ENCODE measurements at places on chromosomes 7 and 10.
A peak's percentile ranks its signal among the peaks of the same experiment; 100 is the strongest.

GRCh38 chr10:88082806-88083596 is 219.6 kb downstream of the PTEN start:
- peaks cover 7% of the 10 kb centered on the region for H3K4me1 ChIP-seq
- H3K27ac ChIP-seq = no peak overlapping the region
- peak; percentile 31 for DNase-seq
- H3K4me3 ChIP-seq = no peak overlapping the region
- no peaks in the 10 kb centered on the region for H3K27me3 ChIP-seq

GRCh38 chr7:110870926-110871325 is 220.0 kb upstream of the LRRN3 start:
- no peaks in the 10 kb centered on the region for H3K27me3 ChIP-seq
- H3K4me1 ChIP-seq = no peaks in the 10 kb centered on the region
- no peak for DNase-seq
- no peak overlapping the region for H3K27ac ChIP-seq
- H3K36me3 ChIP-seq = no peaks in the 10 kb centered on the region

GRCh38 chr10:120744040-120744439 is 107.1 kb upstream of the WDR11 start:
- no peak overlapping the region for H3K4me3 ChIP-seq
- H3K27me3 ChIP-seq = no peaks in the 10 kb centered on the region
- H3K27ac ChIP-seq = no peak overlapping the region
- H3K36me3 ChIP-seq = no peaks in the 10 kb centered on the region

GRCh38 chr7:31261341-31261740 is 79.2 kb downstream of the NEUROD6 start:
- H3K27ac ChIP-seq = no peak overlapping the region
- DNase-seq = no peak
- no peak overlapping the region for H3K4me3 ChIP-seq

- no peaks in the 10 kb centered on the region for H3K36me3 ChIP-seq
- peaks cover 7% of the 10 kb centered on the region for H3K4me1 ChIP-seq
- no peak overlapping the region for H3K4me3 ChIP-seq
- H3K27me3 ChIP-seq = no peaks in the 10 kb centered on the region
- DNase-seq = no peak
Observed at GRCh38 chr10:31769564-31769963, 159.1 kb downstream of the ARHGAP12 start.

DNA sequence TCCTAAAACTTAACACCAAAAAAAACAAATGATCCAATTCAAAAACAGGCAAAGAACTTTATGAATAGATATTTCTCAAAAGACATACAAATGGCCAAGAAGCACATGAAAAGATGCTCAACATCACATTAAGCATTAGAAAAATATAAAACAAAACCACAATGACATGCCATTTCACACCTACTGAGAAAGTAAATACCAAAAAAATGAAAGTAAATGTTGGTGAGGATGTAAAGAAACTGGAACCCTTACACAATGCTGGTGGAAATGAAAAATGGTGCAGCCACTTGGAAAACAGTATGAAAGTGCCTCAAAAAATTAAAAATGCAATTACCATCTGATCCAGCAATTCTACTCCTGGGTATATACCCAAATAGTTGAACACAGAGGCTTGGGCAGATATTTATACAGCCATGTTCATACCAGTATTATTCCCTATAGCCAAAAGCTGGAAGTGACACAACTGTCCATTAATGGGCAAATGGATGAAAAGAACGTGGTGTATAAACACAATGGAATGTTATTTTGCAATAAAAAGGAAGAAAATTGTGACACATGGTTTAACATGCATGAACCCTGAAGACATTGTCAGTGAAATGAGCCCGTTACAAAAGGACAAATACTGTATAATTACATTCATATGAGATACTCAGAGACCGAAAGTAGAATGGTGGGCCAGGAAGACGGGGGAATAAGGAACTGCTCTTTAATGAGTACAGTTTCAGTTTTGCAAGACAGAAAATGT is 89.0 kb downstream of the JMJD1C start:
- DNase-seq = no peak
- no peak overlapping the region for H3K27ac ChIP-seq
- H3K4me1 ChIP-seq = peaks cover 7% of the 10 kb centered on the region
- no peaks in the 10 kb centered on the region for H3K27me3 ChIP-seq
- peaks cover 28% of the 10 kb centered on the region for H3K36me3 ChIP-seq

DNA sequence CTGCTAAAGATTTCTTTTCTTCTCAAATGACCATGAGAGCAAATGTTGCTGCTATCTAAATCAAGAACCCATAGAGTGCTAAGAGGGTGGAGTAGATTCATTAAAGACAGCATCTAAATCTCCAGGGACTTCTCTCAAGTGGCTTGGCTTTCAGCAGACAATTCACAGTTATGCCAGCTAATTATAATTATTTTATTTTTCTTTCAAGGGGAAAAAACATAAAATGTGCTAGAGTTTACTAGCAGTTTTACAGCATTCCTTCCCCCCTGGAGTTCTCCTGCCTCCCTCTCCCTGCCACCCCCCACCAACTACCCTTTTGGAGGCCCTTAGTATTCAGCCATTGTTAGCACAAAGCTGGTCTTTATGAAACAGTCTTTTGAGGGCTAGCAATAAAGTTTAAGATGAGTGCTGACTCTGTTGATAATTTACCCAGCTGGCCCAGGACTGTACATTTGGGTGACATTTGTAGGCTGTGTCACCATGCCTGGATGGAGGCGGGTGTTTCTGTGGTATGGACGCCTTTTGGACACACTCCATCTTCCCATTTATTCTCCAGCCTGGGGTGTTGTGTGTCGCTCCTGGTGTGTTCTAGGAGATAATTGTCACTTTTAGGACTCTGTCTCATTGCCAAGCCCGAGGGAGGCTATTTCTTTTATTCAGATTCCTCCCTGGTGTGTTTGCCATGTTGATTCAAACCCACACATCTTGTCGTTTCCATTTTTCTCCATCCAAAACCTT is 160.2 kb downstream of the CREB5 start:
- peaks cover 31% of the 10 kb centered on the region for H3K4me1 ChIP-seq
- DNase-seq = peak; percentile 45
- H3K27me3 ChIP-seq = no peaks in the 10 kb centered on the region
- H3K36me3 ChIP-seq = no peaks in the 10 kb centered on the region
- no peak overlapping the region for H3K27ac ChIP-seq

GRCh38 chr7:20153999-20154398 is 63.2 kb downstream of the MACC1 start:
- no peaks in the 10 kb centered on the region for H3K36me3 ChIP-seq
- peaks cover 5% of the 10 kb centered on the region for H3K4me1 ChIP-seq
- H3K27ac ChIP-seq = no peak overlapping the region
- H3K27me3 ChIP-seq = no peaks in the 10 kb centered on the region

GRCh38 chr7:99829524-99830160 is 1.8 kb downstream of the CYP3A43 start:
- no peak overlapping the region for H3K27ac ChIP-seq
- no peaks in the 10 kb centered on the region for H3K4me1 ChIP-seq
- DNase-seq = no peak
- no peak overlapping the region for H3K4me3 ChIP-seq
- peaks cover 34% of the 10 kb centered on the region for H3K27me3 ChIP-seq

DNA sequence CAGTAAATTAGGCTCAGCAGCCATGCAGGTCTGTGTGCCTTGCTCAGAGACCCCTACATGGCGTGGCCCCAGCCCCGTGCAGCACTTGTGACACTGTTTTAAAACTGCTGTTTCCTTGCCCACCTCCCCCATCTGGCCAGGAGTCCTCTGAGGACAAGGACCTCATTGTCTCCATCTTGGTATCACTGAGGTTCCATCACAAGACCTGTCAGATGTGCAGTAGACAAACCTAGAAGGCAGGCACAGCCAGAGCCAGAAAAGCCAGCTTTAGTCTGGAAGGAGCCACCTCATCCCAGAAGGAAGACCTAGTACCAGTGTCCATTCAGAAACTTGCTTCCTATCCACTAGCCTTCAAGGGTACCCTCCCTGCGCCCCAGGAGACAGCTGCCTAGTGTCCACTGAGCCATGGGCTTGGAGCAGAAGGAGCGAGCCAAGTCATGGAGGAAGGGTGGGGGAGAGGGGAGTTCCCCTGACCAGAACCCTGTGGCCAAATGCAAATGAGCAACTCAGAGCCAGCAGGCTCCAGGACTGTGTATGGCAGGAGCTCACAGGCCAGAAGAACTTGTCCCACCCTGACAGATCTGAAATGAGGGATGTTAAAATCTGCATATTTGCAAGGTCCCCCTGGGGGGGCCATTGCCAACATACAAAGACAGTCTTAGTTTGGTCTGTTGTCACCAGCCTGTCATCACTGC is 176.1 kb downstream of the SH3PXD2A start:
- no peak for DNase-seq
- H3K4me1 ChIP-seq = peaks cover 22% of the 10 kb centered on the region
- no peak overlapping the region for H3K27ac ChIP-seq
- no peaks in the 10 kb centered on the region for H3K36me3 ChIP-seq
- no peaks in the 10 kb centered on the region for H3K27me3 ChIP-seq

DNA sequence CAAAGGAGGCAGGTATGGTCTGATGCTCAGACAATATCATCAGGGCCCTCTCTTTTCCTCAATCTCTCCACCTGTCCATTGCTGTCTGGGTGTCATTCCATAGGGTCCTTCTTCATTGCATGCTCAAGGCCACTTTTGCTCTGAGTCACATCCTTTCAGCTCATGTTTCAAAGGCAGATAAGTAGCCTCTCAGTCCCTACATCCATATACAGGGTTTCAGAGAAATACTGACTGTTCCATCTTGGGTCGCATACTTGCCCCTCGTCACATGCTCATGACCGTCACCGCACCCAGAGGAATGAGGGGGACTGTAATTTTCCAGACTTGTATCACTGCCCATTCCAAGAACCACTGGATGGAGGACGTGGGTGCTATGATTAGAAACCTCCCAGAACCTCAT is 93.4 kb downstream of the FAM107B start:
- H3K4me1 ChIP-seq = no peaks in the 10 kb centered on the region
- no peak for DNase-seq
- no peaks in the 10 kb centered on the region for H3K36me3 ChIP-seq

- no peaks in the 10 kb centered on the region for H3K27me3 ChIP-seq
- DNase-seq = no peak
- H3K4me3 ChIP-seq = no peak overlapping the region
Observed at GRCh38 chr10:33233635-33234034, 100.8 kb downstream of the NRP1 start.

DNA sequence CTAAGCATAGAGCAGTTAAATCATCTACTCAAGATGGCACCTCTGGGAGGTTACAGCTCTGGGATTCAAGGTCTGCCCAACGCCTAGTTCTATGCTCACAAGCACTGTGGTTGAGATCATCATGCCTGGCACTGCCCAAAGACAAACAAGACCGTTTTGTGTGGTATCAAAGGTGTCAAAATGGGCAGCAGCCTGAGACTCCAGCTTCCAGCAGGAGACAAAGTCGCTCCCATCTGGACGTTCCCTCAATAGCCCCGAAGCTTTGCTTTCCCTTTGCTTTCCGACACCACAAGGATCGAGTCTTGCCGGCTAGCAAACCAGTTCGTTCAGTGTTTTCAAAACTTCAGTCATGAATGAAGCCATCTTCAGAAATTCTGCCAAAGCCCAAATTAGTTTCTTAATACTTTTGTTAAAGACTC is 5.1 kb downstream of the HABP2 start:
- no peaks in the 10 kb centered on the region for H3K27me3 ChIP-seq
- no peak overlapping the region for H3K4me3 ChIP-seq
- H3K4me1 ChIP-seq = peaks cover 6% of the 10 kb centered on the region
- H3K36me3 ChIP-seq = no peaks in the 10 kb centered on the region
